Osteoblast (primary cell): ENCODE measurements at places on chromosomes 5 and 9. TPM values are rescaled to one million over a fixed set of nuclear protein-coding genes. Genes with fewer than 3 reads are reported as not detected.

The C9orf40 gene
- 2.9 and 3.8 TPM in 2 replicates for total RNA-seq

The PDE6A gene
- total RNA-seq, result under 0.01 TPM in 2 replicates

The MAP1B gene
- total RNA-seq, result 123 and 164 TPM in 2 replicates

The BTNL3 gene
- total RNA-seq, result not detected in 2 replicates

The WHRN gene
- 2.2 and 2.7 TPM in 2 replicates for total RNA-seq

The SV2C gene
- not detected in 2 replicates for total RNA-seq

The SLC22A4 gene
- total RNA-seq, result 2.9 and 3.8 TPM in 2 replicates

The FAM240B gene
- not detected in 2 replicates for total RNA-seq
